Choroid plexus epithelial cell (primary cell): ENCODE measurements at places on chromosomes 5 and 9.

GRCh38 chr9:118643118-118643517 is 726.1 kb downstream of the BRINP1 start:
- peak; percentile 30 for DNase-seq

- no peak for DNase-seq
These were observed 14.6 kb downstream of the ANXA6 start for GRCh38 chr5:151142933-151143332.

DNA sequence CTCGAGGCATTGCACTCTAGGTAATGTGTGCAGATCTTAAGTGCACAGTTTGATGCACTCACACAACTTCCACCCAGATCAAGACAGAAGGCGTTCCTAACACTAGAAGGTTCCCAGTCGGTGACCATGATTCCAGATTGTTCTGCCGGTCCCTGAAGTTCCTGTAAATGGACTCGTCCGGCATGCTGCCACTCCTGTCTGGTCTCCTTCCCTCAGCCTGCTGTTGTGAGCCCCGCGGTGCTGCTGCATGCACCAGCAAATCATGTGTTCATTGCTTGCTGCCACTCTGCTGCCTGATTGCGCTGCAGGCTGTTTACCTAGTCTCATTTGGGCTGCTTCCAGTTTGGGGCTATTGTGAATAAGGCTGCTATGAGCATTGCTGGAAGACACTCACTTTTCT is 11.5 kb downstream of the STKLD1 start:
- DNase-seq: no peak

GRCh38 chr9:93226819-93227218 is 42.9 kb downstream of the WNK2 start:
- no peak for DNase-seq

GRCh38 chr9:79352322-79352721 is 219.4 kb upstream of the TLE4 start:
- DNase-seq: no peak

- peak; percentile 46 for DNase-seq
These were observed 45.7 kb downstream of the MUSK start for GRCh38 chr9:110714314-110714713.

DNA sequence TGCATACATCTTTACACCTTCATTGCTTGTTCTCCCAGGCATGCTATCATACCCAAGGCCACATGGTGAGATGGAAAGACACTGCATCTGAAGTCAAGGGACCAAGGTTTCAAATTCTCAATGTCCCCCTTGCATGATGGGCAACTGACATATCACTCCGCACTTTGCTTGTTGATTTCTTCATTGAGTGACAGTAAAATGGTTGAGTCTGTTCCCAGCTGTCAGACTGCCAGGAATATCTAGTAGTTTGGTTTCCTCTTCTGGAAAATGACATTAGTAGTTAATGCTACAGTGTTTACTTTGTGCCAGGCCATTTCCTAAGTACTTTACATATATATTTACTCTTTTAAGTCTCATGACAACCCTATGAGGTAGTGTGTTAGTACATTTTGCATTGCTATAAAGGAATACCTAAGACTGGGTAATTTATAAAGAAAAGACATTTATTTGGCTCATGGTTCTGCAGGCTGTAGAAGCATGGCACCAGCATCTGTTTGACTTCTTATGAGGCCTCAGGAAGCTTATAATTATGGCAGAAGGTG is 114.4 kb downstream of the PCSK1 start:
- no peak for DNase-seq

GRCh38 chr5:81906086-81906485 is 65.7 kb upstream of the ATG10 start:
- no peak for DNase-seq

GRCh38 chr9:130186839-130187522 is 14.8 kb downstream of the NCS1 start:
- peak; percentile 42 for DNase-seq

GRCh38 chr5:95823738-95824609 is 1.4 kb upstream of the GLRX start:
- peak; percentile 96 for DNase-seq

- no peak for DNase-seq
These were observed 70.9 kb downstream of the TEX10 start for GRCh38 chr9:100281676-100282387.

DNA sequence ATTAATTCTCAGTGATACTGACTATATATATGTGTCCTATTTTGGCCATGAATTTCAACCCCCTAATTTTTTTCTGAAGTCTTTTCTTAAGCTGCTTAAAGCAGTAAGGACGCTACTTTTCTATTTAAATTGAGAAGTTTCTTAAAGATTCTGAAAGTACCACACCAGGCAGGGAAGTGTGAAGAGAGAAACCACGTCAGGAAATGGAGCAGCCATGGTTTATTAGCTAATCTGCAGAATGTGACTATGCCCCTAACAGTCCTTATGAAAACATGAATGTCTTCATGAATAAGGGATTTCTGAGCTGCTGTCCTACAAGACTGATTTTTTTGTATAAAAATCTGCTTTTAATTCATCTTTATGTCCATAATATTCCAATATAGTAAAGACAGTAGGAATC is 1724.3 kb upstream of the C9orf72 start:
- DNase-seq: no peak

GRCh38 chr5:133327946-133328401 is 276.2 kb downstream of the HSPA4 start:
- no peak for DNase-seq

DNA sequence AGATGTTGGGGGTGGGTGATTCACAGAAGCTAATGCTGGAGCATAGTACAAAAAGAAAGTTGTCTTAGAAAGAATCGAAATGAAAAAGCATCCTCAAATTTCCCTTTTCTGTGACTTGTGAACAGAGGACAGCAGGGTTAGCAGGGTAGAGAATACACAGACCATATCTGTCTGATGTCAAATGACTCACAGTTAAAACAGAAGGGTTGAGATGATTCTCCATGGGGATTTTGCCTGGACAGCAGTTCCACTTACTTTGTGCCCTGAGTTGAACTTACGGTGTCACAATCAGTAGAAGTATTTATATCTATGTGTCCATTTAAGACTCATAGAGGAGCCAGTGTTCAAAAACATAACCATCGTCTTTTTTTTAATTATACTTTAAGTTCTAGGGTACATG is 801.6 kb downstream of the KCTD16 start:
- DNase-seq: no peak

- peak; percentile 88 for DNase-seq
These were observed 3.2 kb downstream of the RAB24 start for GRCh38 chr5:177300236-177300880.

DNA sequence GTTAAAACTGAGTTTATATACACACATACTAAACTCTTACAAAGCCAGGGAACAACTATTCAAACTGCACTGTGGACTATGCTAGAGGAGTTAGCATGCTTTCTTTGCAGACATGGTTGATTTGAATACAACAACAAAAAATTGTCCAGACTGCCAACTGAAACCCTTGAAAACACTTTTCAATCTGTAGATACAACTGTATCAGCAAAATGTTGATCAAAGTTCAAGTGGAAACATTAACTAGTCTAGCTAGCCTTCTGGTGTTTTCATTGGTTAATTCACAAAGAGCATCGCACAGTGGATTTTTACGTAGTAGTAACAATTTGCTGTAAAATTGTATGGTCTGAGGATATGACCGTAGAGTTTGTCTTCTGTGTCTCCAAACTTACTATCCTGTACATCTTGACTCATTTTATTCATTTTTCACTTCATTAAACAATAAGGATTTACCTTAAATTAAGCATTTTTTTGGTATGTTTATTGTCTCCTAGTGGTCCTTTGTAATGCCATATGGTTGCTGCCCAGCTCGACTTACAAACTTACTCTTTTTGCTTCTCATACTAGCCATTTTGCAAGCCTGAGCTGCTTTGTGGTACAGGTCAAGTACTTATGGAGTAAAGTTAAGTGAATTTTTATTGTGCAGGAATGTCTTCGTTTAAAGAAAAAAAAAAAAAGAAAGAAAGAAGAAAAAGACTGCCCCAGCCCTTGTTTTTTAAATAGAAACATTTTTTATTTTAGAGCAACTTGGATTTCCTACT is 123.4 kb downstream of the ZCCHC7 start:
- no peak for DNase-seq

DNA sequence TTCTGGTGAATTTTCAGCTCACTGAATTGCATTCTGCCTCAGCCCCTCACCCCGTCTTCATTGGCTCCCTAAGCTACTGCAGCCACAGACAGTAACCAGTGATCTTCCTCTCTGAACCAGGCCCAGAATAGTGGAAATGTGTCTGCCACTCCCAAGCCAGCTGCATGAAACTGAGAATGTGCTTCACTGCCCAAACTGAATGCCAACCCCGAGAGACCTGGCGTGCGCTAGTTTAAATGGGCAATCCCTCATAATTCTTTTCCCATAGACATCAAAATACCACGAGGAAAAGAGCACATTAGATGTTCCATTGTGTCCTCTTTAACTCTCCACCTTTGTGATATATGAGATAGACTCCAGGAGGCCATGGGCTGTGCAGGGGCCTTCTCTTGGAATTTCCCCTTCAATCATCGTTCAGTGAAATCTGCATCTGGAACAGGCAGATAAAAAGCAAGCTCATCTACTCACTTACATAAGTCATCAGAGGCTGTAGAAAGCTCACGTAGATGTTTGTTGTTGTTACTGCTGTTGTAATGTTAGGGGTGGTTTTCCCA is 320.2 kb downstream of the NFIB start:
- peak; percentile 57 for DNase-seq

GRCh38 chr9:16407617-16408016 is 462.9 kb downstream of the BNC2 start:
- no peak for DNase-seq

DNA sequence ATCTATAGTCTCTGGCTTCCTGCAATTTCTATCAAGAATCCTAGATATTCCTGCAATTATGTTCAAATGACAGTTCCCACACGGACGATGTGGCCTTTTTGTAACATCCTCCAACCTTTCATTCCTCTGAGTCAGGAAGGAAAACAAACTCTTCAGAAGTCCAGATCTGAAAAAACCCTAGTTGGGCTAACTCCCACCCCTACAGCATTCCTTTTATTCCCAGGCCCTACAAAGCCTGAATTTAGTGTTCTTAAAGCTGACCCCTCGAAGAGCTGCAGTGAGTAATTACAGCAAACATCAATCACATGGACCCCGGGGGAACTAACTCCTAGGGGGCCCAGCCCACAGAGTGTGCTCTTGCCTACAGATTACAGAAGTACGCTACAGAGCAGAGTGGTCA is 99.7 kb downstream of the SERINC5 start:
- DNase-seq: peak; percentile 52

DNA sequence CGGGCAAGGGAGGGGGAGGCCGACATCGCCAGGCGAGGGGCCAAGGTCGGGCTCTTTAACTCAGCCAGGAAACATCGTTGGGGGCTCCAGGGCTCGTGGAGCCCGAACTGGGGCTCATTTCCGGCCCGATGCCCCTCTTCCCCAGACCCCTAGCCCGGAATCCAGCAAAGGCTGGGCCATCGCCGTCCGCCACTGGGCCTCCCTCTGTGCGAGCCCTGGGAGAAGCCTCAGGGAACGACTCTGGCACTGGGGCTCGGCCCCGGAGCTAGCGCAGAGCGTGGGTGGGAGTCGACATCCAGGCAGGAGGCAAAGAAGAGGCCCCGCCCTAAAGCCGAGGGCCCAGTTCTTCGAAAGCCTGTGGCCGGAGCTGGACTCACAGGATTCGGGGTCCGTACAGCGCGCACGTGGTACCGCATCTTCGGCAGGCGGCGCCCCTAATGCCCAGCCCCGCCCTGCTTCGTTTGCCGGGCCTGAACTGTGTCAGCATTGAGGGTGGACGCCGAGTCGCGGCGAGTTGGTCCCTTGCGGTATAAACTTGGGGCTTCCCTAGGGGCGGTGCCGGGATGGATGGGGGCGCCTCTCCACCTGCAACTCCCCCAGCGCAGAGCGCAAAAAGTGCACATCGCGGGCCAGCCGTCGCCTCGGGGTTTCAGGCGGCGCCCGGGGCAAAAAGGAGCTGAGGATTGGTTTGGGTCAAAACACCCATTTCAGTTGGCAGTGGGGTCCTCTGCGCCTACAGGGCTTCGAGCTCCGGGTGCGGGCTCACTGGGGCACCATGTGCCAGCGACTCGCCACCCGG is 3.6 kb upstream of the PAX5 start:
- no peak for DNase-seq

DNA sequence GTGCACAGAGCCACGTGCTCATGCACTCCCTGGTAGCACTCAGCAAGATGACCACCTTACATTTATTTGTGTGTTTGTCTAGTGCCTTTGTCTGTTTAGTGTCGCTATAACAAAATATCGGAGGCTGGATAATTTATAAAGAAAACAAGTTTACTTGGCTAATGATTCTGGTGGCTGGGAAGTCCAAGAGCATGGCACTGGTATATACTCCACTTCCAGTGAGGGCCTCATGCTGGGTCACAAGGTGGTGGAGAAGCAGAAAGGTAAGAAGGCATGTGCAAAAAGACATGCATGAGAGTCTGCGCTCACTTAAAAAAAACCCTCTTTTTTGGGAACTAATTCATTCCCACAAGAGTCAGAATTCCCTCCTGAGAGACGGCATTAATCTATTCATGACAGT is 52.5 kb upstream of the BOD1 start:
- DNase-seq: no peak

- no peak for DNase-seq
These were observed 3.5 kb downstream of the BARX1 start for GRCh38 chr9:93951655-93952118.

GRCh38 chr5:56278335-56278753 is 45.2 kb upstream of the ANKRD55 start:
- DNase-seq: peak; percentile 75
